Hepatic stellate cell (primary cell): ENCODE measurements at places on chromosomes 1 and 21.

- DNase-seq: peak; percentile 63
Measured at GRCh38 chr1:224592636-224593582, 23.2 kb upstream of the CNIH3 start.

DNA sequence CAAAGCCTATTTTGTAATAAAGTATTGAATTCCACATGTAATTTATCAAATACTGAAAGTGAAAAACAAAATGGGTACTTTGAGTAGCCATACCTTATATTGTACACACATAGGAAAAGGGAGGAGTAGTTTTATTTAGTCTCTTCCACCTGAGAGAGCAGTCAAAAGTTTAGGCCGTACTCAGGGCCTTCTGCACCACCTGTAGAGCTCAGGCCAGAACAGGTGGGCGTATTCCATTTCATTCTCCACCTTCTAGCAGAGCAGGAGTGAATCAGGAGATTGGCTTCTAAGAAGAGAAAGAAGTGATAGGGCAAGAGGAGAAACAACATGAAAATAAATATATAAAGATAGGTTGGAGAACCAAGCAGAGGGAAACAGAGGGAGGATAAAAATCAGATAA lies 44.0 kb downstream of the TRAF5 start:
- DNase-seq: no peak

DNA sequence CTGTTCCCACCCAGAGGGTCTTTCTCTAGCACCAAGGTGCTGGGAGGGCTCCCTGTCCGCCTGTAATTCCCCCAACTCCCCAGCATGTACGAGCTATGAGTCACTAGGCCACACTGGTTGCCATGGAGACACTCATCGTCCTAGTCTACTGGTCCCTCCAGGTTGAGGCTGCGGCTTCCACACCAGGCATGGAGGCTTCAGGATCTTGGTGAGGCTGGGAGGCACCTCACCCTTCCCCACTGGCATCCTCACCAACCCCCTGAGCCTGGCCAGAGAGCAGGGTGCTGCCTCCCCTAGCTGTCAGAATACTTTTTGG lies 75.6 kb upstream of the KAZN start:
- no peak for DNase-seq

DNA sequence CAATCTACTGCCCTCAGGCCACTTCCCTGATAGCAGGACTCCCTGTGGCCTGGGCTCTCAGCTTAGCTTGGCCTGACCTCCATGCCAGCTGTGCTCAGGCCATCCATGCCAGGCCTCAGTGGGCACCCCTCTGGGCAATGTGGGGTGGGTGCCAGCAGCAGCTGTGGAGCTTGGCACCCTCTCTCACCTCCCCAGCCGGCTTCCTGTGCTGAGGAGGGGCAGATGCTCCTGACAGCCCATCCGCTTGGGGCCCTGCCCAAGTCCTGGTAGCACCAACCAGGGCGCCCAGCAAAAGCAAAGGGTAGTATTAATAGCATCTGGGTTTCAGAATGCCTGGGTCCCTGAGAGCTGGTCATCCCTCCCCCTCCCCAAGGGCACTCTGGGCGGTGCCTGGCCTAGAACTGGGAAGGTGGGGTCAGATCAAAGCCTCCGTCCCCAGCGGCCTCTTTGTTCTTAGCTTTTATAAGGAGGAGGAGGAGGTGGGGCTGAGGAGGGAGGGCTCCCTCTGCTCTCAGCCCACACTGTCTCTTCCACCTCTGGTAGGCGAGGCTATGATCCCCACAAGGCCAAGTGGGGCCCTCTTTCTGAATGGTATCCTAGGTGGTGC lies 6.1 kb downstream of the EFNA4 start:
- no peak for DNase-seq

DNA sequence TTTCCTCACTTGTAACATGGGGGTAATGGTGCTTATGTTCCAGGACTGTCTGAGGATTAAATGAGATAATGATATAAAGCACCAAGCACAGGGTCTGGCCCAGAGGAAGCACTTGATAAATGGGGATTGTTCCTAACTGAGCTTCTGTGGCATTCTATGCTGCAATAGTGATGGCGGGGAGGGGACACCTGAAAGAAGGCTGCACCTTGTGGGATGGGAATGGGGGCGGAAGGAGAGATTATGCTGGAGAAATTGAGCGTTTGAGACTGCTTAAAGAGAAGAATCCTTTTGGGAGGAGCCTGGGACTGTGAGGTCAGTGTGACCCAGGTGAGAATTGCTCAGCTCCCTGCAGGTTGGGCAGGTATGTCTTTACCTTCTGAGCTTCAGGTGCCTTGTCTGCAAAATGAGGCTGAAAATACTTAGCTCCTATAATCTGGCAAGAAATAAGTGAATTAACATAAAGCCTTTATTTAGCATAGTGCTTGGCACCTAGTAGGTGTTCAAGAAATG lies 55.9 kb upstream of the CTPS1 start:
- no peak for DNase-seq

- DNase-seq: no peak
Measured at GRCh38 chr1:172071746-172072145, 230.4 kb downstream of the DNM3 start.

DNA sequence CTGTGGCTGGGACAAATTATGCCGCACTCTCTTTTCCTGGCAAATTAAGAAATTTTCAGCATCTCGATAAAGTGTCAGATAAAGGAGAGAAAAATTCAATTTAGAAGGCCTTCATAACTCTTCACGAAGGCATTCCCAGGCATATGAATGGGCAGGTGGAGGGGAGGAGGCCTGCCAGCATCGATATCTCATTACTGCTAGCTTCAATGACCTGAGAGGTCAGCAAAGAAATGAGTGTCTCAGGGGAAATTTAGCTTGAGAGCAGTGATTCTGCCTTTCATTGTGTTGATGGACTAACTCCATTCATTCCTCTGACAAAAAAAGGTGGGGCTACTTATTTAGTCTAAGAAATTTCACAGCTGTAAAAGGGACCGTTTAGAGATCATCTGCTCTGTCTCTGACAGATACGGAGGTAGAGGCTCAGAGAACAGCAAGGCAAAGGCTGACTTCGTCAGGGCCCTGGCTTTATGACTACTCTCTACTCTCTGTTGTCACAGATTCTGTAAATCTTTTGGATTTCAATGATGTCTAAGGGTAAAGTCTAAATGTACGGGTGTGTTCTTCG lies 212.0 kb upstream of the BEND5 start:
- no peak for DNase-seq

DNA sequence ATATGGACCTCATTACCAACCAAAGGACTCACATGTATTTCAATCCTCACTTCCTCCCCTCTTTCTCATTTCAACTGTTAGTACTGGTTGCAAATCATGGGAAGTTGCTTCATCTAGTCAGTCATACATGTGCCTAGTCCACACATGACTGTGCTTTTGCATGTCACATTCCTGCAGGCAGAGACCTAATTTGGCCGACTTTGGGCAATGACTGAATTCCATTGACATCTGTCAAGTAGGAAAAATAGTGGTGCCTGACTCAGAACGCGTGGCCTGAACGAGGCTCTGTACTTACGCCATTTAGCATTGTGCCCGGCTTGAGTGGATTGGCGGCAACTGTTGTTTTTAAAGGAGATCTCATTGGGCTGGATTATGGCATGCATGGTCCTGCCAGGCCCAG lies 18.0 kb downstream of the PTPRU start:
- DNase-seq: no peak

DNA sequence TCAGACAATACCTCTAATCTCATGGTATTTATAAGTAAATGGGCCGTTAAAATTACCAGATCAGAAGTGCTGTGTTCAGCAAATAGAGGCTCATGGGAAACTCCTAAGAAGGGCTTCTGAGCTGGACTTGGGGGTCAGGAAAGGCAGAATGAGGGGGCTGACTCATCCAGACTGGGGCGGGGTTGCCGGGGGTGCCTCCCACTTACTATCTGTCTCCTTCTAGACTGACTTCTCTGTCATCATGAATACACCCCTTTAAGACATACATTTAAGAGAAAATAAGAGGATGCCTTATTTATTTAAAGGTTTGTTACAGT lies 96.0 kb upstream of the ERRFI1 start:
- peak; percentile 33 for DNase-seq

- no peak for DNase-seq
Measured at GRCh38 chr1:95301091-95301490, 67.1 kb downstream of the RWDD3 start.

DNA sequence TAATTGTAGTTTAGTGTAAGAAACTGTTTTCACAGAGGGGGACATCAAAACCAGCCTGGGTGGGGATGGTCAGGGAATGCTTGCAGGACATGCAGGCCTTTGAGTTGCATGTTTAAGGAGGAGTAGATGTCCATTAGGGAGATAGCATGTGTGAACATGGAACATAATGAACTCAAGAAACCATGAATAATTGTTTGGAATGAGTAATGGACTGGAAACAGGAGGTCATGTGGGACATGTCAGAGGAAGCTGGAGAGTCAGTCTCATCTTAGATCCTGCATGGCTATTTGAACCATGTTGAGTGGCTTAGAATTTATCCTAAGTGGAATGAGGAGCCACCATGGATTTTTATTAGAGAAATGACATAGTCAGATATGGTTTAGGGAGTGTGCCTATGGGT lies 86.4 kb downstream of the RPE65 start:
- DNase-seq: no peak

DNA sequence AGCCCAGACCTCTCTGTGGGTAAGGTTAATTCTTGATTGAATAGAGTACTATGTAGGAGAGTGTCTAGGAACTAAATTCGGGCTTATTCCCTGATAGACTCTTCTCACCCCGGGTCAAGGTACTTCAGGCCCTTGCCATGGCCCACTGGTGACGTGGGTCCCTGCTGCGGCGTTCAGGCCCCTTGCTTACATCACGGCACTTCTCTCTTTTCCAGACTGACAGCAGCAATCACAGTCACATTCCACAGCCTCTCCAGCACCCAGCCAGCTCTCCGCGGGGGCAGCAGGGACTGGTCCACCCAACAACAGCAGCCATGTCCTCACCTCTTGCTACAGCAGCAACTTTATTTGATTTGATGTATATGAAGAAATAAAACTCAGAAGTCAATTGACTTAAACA lies 401.2 kb upstream of the VAMP3 start:
- no peak for DNase-seq

DNA sequence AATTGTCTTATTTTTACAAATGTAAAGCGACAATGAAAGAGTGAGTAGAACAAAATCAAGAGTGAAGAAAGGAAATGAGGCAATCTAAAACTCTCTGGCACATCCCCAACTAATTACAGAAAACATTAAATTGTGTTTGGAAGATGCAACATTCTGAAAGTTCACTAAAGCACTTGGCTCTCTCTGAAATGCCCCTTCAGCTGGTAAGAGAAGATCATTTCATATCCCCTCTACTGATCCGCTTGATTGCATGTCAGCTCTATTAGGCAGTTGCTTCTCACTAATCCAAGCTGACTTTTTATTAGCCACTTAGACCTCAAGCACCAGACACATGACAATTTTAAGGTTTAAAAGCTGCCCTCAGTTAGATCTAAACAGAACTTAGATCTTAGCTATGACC lies 262.8 kb upstream of the PRMT6 start:
- DNase-seq: no peak

DNA sequence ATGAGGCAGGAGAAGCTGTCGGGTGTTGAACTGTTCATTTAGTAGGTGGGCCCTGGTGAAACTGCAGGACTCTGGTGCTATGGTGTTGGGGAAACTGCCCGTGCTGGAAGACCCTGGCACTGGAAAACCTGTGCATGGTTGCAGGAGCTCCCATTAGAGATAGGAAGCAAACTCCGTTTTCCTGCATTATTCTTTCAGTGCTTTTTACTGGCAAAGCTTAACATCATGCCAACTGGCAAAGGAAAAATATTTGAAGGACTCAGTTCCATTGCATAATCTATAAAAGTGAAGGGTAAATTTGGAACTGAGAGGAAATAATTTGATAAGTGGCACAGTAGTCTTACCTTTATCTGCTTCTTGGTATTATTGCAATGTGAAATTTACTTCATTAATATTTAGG lies 31.7 kb upstream of the MPC2 start:
- no peak for DNase-seq

- DNase-seq: peak; percentile 61
Measured at GRCh38 chr1:30929135-30929889, 20.8 kb upstream of the SDC3 start.

DNA sequence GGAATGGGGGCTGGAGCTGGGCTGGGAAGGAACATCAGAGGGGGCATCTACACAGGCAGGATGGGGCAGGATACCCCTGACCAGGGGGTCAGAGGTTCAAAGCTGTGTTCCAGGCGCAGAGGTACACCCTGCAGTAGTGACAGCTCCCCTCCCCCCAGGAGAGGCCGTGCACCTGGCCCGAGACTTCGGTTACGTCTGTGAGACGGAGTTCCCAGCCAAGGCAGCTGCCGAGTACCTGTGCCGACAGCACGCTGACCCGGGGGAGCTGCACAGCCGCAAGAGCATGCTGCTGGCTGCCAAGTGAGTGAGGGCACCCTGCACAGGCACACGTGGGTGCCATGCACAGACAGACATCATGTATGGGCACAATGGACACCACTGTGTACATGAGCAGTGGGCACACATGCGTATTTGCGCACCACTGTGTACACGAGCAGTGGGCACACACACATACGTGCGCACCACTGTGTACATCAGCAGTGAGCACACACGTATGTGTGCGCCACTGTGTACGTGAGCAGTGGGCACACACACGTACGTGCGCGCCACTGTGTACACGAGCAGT lies 17.4 kb downstream of the TFAP2E start:
- no peak for DNase-seq

GRCh38 chr1:223642237-223642636 lies 23.3 kb downstream of the CAPN8 start:
- no peak for DNase-seq

DNA sequence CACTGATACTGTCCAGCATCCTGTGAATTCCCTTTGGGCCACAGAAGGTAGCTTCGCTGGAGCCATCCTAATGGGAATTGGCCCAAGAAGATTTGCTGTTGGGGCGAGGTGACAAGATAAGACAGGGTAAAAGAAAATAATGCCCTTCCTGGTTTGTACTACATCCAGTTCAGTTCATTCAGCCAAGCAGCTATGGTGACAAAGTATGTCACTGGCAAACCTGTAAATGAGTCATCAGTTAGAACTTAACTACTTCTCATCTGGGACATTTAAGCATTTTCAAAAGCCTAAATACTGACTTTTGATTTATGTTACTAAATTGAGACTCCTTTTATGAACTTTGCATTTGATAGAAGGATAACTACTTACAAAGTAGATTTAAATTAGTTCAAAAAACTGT lies 54.2 kb downstream of the WDR64 start:
- DNase-seq: no peak

DNA sequence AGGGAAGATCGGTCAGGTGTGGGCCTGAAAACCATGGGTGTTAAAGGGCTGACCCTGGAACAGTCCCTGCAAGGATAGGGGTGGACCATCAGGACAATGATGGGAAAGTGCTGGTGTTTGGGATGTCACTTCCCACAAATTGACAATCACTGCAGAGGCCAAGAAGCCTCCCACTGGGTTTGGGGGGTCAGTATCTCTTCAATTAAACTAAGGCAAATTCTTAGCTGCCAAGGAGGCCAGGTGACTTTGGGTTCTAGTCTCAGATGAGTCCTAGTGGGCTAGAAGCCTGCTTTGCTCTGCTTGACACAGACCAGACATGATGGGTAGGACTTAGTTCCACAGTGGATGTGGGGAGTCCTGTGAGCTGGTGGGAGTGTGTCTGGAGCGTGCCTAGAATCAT lies 29.3 kb upstream of the KCNA2 start:
- DNase-seq: no peak

- no peak for DNase-seq
Measured at GRCh38 chr1:55213151-55213884, 1.8 kb downstream of the USP24 start.

- no peak for DNase-seq
Measured at GRCh38 chr21:42320791-42321190, 5.6 kb upstream of the TFF3 start.
